BE2C (cell line): ENCODE measurements at places on chromosomes 7 and 10.

GRCh38 chr10:12538491-12538995, 189.2 kb downstream of the CAMK1D start:
- no peak for DNase-seq

DNA sequence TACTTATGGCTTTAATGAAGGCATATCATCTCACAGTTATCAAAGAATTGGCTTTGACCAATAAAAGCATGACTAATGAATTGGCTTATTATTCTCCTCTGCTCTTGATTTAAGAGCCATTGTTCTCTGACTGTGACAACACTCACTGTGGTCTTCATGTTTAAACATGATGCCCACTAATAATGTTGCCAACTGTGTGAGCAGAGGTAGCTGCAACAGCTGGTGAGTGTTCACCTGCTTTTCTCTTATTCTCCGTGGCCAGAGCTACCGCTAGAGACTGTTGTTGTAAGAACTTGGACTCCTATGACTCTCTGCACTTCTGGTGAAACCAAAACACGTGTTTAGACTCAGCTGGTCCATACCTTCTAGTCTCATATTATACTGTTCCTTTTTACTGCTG, 335.9 kb downstream of the XPNPEP1 start:
- no peak for DNase-seq

DNA sequence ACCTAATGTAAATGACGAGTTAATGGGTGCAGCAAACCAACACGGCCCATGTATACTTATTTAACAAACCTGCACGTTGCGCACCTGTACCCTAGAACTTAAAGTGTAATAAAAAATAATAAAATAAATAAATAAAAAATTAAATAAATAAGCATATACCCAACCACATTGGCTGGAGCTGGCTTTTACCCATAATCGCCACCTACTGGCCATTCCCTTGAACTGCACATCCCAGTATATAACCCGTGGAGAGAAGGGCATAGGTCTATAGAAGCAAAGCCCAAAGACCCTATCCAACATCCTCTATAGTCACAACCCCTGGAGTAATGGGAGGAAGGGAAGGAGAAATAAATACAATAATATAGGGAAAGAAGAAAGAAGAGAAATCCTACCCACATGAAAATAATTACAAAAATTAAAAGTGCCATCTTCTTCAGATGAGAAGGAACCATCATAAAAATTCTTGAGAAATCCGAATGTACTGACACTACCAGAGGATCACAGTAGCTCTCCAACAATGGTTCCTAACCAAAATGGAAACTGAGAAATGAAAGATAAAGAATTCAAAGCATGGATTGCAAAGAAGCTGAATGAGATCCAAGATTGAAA, 65.6 kb downstream of the TWIST1 start:
- DNase-seq, result peak; percentile 62

DNA sequence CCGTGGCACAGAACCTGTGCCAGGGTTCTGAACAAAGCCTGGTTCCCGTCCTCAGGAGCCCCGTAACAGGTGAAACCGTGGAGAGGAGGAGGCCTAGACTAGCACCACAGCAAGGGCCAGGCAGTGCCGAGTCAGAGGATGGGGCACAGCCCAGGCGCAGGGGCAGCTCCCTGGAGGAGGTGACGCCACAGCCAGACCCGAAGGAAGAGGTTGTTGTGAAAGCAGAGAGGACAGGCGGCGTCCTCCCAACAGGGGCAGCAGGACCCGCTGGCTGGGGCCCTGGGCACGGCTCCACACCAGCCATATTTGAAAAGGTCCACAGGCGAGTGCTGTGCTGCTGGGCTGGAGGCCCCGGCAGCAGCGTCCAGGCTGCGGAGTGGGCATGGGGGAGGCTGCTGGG, 25.7 kb downstream of the DAGLB start:
- DNase-seq, result no peak

- peak; percentile 73 for DNase-seq
Measured at GRCh38 chr10:91635401-91636400, 2.8 kb upstream of the PPP1R3C start.

GRCh38 chr10:69468751-69469089, 17.5 kb downstream of the TSPAN15 start:
- no peak for DNase-seq

GRCh38 chr10:25849988-25850387, 84.0 kb upstream of the MYO3A start:
- no peak for DNase-seq

GRCh38 chr10:43689618-43689954, 40.9 kb upstream of the ZNF32 start:
- DNase-seq, result peak; percentile 31

- peak; percentile 87 for DNase-seq
Measured at GRCh38 chr7:151123822-151124464, 37.7 kb downstream of the AGAP3 start.

DNA sequence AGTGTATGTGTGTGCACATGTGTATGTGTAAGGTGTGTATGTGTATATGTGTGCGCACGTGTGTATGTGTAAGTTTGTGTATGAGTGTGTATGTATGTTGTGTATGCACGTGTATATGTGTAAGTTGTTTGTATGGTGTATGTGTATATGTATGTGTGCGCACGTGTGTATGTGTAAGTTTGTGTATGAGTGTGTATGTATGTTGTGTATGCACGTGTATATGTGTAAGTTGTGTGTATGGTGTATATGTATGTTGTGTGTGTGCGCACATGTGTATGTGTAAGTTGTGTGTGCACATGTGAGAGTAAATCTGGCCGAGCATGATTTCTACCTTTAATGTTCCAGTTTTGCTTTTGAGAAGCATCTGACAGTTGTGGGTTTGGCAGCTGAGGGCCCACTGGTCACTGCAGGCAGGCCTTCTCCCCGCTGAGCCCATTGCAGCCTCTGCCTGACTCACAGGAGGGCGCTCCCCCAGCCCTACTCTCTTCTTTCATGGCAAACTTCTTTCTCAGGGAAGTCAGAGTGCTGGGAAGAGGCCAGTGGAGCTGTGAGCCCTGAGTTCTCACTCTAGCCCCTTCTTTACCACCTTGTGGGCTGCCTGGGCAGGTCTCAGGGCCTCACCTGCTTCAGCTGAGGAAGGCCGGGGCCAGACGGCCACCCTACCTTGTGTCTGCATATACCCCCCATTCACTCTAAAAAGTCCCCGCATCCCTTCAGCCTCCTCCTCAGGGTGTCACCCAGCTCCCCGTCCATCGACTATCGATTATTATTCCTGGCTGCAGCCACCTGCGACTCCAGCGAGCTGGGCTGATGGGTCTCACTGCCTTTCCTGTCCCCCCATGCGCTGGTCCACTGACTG, 11.2 kb downstream of the WDR86 start:
- DNase-seq, result no peak

GRCh38 chr10:67098461-67098860, 172.6 kb downstream of the LRRTM3 start:
- DNase-seq, result no peak

GRCh38 chr7:148799893-148800555, 84.1 kb downstream of the EZH2 start:
- no peak for DNase-seq

DNA sequence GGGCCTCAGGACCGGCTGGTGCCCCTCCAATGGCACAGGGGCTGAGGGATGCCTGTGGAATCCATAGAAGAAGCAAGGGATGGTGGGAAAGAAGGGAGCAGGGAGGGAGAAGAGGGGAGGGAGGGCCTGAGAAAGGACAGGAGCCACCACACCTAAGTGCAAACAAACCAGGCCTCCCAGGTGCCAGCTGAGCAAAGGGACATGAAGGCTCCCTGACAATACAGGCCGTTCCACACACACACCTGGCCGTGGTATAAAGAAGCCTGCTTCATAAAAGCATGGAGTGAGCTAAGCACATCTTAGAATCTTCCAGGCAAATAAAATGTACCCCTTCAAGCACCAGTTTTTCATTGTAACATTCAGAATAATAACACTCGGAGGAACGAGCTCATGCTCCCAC, 54.0 kb downstream of the OAT start:
- no peak for DNase-seq

- no peak for DNase-seq
Measured at GRCh38 chr7:7709291-7709690, 9.1 kb downstream of the RPA3 start.

DNA sequence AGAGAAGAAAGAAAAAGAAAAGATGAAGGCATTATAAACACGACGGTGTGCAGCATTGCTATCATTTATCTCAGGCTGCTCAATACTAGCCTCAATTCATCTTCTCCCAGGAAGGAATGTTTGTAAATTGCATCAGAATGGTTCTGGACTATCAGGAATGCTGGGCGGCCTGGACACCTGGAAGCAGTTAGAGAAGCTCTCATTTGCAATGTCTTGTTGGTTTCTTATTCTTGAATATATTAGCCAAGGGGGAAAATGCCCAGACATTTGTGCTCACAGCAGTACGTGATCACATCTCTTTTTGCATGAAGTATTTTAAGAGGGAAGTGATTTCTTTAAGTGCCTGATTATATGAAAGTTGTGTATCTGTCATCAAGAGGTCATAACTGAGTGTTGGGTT, 85.6 kb upstream of the IMMP2L start:
- no peak for DNase-seq

DNA sequence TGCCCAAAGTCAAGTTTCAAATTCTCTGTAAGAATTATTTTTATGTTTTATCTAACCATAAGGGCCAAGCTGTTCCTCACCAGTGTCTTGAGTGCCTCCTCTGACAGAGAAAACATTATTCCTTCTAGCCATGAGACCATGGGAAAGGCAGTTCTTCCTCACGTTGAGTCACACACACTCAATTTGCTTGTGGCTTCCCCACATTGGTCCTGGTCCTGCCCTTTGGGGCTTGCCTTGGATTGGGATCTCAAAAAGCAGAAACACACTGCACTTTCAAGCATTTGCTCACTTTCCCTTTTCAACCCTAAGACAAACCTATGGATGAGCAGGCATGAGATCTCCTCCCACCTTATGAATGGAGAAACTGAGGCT, 248.3 kb upstream of the IGFBP3 start:
- no peak for DNase-seq

- no peak for DNase-seq
Measured at GRCh38 chr7:28168393-28169158, 12.0 kb downstream of the JAZF1 start.

DNA sequence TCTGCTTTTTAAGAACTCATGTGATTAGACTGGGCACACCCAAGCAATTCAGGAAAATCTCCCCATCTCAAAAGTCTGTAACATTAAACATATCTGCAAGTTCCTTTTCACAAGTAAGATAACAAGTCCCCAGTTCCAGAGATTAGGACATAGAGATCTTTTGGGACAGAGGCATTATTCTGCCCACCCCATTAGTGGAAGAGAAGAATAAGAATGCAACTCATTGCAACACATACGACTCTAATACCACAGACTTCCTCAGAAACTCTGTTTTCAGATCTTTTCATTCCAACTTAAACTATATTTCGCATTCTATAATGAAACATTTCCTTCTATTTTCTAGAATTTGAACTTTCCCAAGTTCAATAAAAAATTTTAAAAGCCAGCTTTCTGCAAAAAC, 137.7 kb downstream of the SEMA3C start:
- DNase-seq, result no peak

DNA sequence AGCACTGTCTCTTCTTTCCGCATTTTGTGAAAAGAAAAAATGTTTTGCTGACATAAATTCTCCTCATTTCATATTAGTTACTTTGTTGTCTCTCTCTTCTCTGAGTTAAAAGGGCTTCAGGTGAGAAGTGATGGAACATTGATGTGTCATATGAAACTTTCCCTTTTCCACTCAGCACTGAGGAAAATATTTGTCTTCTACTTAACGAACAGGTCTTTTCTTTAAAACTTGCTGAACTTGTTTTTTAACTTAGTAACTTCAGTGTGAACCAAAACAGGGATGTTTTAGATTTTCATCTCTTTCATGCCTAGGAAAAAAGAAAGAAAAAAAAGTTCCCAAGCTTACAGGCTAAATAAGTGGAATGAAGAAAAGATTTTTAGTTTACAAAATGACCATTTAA, 19.0 kb upstream of the TSPAN12 start:
- DNase-seq, result no peak
